ENCODE measurements at places on chromosomes 12 and 14.

GRCh38 chr12:57898308-57898970 is 42.9 kb upstream of the ATP23 start:
- DNase-seq: no peak

DNA sequence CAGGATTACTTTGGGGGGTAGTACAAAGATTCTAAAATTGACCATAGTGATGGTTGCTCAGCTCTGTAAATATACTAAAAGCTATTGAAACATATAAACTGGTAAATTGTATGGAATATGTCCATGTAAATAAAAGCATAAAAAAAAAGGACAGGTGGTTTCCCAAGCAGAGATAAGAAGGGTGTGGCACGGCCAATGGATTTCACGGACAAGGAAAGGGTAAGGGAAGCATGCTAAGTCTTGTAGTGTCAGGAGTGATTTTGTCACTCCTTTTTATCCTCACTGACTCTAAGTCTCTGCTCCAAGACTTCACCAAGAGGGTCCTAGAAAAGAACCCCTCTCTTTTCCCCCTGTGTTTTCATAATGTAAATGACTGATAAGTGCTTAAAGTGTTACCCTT is 229.2 kb downstream of the SPTSSA start:
- no peak for DNase-seq

- no peak for DNase-seq
Observed at GRCh38 chr12:23888396-23889068, 60.9 kb downstream of the SOX5 start.

GRCh38 chr14:80930836-80931389 is 10.6 kb downstream of the CEP128 start:
- peak; percentile 62 for DNase-seq

DNA sequence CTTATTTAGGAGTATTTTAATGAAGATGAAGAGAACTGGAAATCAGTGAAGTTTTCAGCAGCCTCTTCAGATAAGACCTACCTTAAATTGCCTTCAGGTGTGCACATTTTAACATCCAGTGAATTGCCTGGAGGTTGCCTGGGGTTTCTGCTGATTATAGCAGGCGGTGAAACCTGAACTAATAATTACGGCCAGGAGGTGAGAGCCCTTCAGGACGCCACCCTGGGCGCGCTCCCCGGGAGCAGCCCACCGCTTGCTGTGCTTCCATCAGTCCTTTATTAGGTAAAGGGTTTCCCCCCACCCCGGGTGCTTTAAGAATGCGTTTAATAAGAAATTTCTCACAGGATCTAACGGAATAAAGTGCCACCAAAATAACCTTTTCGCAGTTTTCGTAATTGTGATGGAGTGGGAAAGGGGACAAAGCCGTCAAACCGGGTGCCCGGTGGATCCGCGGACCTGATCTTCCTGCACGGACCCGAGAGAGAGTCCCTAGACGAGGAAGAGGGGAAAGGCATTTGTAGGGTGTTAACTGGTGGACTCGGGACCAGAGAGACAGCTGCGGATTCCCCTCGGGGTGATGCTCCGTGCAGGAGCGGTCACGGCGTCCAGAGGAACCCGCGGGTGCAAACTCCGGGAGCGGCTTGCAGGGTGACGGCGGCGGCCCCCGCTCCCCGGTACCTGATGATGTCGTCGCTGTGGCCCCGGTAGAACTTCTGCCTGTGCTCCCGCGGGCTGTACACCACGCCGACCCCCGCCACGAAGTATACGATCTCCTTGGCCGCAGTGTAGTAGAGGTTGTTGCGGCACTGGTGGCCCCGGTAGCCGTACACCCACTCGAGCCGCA is 902 bp downstream of the EML5 start:
- no peak for DNase-seq

DNA sequence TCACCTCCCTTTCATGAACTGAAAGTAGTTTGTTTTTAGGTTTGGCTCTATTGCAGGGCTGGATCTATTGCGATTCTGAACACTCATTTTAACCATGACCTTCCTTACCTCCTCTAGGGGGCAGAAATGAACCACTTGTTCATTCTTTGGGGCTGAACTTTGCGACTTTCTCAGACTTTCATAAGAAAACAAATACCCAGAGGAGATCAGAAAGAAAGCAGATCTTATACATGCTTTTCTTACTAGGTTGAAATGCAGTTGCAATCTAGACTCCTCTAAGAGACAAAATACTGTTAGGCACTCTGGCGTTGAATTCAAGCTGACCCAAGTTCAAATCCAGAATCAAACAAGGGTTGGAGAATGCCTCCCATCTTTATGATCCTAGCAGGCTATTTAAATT is 32.6 kb upstream of the PLEKHG3 start:
- peak; percentile 83 for DNase-seq

- no peak for DNase-seq
Observed at GRCh38 chr12:992647-993046, 1.6 kb downstream of the ERC1 start.

- no peak for DNase-seq
Observed at GRCh38 chr14:104641753-104642539, 37.4 kb upstream of the TMEM179 start.

DNA sequence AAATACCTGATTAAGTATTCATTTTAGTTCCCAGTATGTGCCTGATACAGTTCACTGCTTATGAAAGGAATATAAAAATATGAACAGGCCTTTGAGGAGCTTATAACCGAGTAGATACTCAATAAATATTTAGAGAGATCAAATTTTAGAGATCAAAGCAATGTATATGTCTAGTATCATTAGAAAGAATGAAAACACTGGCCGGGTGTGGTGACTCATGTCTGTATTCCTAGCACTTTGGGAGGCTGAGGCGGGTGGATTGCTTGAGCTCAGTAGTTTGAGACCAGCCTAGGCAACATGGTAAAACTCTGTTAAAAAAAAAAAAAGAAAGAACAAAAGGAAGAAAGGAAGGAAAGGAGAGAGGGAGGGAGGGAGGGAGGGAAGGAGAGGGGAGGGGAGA is 113.2 kb upstream of the EEA1 start:
- DNase-seq: peak; percentile 25

DNA sequence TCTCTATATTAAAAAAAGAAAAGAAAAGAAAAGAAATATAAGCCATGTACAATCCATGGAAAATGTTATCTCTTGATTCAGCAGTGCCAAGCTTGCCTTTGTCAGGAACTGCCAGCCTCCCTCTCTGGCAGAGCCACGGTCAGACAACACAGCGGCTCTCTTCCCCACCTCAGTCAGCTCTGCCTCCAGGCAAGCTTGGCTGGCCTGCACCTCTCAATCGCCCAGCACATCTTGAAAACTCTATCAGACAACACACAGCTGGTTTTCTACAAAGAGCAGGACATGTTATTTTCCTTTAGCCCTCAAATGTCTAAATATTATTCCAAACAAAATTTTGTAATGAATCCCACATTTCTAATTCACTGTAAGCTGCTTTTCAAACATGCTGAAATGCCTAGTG is 20.0 kb upstream of the GCH1 start:
- no peak for DNase-seq

DNA sequence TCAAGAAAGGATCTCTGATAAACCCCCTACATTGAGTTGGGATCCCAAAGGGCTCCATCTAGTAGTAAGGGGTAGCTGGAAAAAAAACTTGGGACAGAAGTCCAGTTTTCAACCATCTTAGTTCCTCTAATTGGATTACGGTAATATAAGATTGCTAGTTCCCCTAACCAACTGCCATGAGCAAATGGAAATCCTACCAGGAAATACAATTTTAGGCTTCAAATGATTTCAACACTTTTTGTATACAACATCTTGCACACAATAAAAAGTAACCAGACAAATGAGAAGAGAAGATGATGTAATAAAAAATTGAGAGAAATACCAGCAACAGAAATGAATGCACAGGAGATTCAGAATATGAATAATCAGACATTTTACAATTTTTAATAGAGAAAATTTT is 73.0 kb downstream of the TSHR start:
- no peak for DNase-seq

DNA sequence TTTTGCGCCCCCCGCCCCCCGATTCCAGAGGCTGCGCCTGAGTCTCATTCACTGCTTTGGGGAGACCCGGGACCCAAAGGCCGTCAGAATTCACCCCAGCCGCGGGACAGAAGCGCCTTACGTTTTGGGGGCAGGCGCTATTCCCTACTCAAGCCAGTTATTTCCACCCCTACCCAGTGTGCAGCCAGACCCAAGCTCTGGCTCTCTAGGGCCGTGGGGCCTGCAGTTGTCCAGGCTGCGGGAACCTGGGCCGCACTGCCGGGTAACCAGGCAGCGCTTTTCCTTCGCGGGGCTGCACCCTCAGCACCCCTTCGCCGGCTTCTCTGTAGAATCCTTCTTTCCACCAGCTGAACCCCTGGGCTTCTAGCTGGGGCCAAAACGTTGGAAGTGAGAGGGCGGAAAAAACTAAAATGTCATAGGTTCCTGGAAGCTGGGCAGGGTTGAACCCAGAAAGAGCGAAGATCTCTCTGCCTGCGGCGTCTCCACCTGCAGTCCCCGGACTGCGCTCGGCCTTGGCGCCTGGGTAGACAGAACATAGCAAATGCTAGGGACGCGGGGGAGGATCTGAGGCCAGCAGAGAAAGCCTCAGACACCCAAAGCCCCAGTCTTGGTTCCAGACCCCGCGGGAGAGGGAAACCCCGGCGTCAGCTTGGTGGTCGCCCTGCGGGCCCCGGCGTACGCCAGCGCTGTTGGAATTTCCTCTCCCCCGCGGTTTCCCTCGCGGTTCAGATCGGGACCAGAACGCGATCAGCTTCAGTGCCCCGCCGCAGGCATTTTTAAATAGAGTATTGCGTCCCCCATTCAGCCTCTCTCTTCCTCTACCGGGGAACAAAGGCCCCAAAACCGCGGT is 18.3 kb downstream of the TBX3 start:
- DNase-seq: no peak

- no peak for DNase-seq
Observed at GRCh38 chr12:68200854-68201253, 24.8 kb downstream of the IL26 start.

DNA sequence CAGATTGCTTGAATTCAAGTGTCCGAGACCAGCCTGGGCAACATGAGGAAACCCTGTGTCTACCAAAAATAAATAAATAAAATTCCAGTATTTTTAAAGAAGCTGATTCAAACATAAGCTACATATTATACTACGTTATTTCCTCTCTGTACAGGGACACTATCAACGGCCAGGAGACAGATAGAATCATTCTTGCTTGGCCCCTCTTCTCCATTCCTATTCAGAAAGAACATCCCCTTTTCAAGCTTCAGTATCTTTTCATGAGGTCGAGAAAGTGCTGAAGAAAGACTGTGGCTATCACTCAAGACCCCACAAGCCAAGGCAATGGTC is 314 bp upstream of the DHRS7 start:
- no peak for DNase-seq

DNA sequence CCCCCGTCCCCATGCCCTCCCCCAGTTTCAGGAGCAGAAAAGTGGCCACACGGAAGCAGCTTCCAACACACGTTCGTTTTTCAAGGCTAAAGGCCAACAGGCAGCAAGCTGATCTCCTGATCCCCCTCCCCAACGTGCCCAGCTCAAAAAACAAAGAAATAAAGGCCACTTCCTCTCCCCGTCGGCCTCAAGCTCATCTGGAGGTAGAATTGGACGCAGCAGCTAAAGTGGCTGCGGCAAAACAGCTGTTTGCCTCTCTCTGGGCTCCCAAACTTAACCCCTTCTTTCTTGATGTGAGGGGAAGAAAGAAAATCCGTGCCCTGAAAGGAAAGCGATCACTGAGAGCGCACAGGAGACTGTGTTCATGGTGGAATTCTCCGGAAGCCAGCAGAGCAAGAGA is 66.3 kb downstream of the SCARB1 start:
- no peak for DNase-seq

GRCh38 chr14:60839657-60840056 is 105.1 kb downstream of the MNAT1 start:
- DNase-seq: no peak

DNA sequence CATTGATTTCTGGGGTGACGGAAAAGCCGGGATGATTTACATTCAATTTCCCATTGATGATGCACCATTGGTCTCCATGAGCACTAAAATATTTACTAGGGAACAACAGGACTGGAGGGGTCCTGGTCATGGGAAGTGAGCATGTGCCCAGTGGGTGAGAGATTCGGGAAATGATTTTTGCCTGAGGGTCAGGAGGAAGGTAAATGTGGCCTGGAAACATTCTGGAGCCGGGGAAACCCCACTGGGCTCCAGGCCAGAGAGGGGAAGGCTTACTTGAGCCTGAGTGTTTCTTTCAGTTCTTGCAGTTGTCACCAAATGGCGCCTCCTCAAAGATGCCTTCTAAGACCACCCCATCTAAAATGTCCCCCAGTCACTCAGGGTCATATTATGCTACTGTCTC is 532.3 kb upstream of the TBX3 start:
- no peak for DNase-seq

DNA sequence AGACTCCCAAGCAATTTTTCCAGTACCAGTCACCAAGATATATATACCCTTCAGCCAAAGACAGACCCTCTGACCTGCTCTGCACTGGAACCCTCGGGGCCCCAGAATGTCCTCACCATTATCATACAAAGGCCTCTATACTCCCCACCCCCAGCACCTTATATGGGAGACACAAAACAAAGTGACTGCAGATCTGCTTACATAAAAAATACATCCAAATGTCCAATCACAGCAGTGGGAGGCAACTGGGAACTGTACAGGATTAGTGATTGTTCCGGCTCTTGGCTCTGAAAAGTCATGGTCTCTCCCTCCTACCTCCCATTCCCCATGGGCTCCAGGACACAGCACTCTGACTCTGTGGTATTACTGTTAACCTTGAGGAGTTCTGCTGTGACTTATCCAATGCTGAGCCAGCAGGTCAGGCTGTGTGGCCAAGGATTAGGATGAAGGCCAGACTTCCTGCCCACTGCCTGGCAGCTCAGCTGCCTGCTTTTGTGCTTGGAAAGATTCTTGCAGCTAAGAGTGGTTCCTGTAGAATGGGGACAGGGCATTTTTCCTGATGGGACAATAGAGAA is 13.7 kb downstream of the OXA1L start:
- no peak for DNase-seq

- DNase-seq: peak; percentile 30
Observed at GRCh38 chr12:58465418-58465817, 454.9 kb downstream of the LRIG3 start.

- DNase-seq: peak; percentile 50
Observed at GRCh38 chr14:53956427-53957201, at the start of gene BMP4. TSS of gene BMP4 (minus strand) at chr14:53956825. CDS start at chr14:53952222, 4,603 bp downstream.

- no peak for DNase-seq
Observed at GRCh38 chr14:50002926-50003212, 110.0 kb downstream of the ARF6 start.

GRCh38 chr12:114903083-114903691 is 219.2 kb upstream of the TBX3 start:
- DNase-seq: peak; percentile 77
